Foreskin keratinocyte (primary cell): ENCODE measurements at places on chromosomes 4 and X.

DNA sequence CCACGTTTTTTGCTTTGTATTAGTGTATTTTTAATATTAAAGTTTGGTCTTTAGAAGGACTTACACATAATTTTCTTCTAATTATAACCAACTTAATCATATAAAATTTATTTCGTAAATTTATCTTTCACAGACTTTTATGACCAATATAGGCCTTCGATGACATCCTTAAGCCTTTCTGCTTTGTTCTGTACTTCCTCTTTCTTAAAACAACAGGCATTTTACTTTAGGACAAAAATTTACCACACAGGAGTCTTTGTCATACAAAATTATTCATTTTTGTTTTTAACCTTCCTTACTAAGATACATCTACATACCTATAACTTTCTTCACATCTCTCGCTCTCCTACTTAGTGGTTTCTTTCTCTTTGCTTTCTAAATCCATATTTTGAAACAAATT lies 56.3 kb downstream of the RGS12 start:
- DNase-seq, result no peak

- DNase-seq, result no peak
Observed at GRCh38 chrX:154349359-154349935, 25.0 kb downstream of the FLNA start.

DNA sequence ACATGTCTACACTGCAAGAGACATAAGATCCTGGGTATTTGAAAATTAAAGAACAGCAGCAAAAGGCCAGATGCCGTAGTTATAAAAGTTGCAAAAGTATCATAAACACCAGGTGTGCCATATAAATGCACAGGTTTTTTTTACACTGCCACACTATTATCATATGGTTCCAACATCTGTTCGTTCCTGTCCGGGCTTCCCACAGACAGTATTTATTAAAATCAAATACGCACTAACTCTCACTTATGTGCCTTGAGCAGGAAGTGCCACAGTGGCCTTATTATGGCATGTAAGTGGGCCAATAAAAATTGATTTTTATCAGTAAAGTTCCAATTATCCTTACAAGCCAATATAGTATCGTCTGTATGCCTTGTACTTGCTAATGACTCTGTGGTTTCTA lies 873.2 kb downstream of the RPA4 start:
- DNase-seq, result no peak

DNA sequence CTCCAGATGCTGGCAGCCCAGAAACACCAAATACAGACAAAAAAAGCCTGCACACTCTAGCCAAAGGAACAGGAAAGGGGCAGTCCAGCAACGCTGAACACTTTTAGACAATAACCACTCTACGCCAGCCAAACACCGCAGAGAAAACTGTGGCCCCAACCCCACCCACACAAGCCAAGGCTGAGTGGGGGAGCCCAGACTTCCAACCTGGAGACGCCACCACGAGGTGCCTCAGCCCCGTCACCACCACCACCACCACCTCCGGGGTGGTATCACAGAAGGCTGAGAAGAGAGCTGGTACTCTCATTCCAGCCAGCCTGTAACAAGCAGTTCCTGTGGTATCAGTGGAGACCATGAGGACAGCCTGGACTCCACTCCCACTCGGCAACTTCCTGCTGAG lies 22.8 kb downstream of the MEPE start:
- DNase-seq, result no peak

DNA sequence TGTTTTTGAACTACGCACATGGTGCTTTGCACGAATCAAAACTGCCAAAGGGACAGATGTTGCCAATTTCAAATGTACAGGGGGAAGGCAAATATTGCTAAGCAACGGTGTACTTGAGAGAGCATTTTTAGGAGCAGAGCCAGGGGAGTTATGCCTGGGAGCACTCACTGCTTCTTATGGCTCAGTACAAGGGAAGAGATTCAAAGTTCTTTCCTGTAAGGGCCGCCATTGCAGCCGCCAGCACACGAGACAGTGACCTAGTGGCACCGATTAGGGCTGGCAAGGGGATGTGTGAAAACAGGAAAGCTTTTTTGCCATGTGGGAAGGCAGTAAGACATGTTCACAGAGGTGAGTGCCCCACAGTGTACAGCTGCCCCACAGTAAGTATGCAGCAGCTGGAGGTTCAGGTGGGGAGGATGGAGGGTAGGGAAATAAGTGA lies 133.8 kb downstream of the AFF1 start:
- DNase-seq, result no peak

GRCh38 chr4:140298001-140298400 lies 75.4 kb upstream of the SCOC start:
- no peak for DNase-seq
